Keratinocyte (primary cell): ENCODE measurements at places on chromosomes 6 and 20. TPM values are rescaled to one million over a fixed set of nuclear protein-coding genes. Genes with fewer than 3 reads are reported as not detected.

Gene C20orf202
- not detected in 3 replicates for polyA plus RNA-seq

Gene RAET1L
- 6.9 to 12.2 TPM (median 8.5 TPM) in 3 replicates for polyA plus RNA-seq

Gene COL9A3
- 2.7 to 4.8 TPM (median 3.6 TPM) in 3 replicates for polyA plus RNA-seq

Gene PREX1
- 0.10 to 0.74 TPM (median 0.22 TPM) in 3 replicates for polyA plus RNA-seq

Gene FRK
- 1.9 to 2.4 TPM (median 2.4 TPM) in 3 replicates for polyA plus RNA-seq

Gene VGLL2
- polyA plus RNA-seq, result not detected in 3 replicates

Gene PHACTR3
- polyA plus RNA-seq, result 1.4 to 3.0 TPM (median 2.6 TPM) in 3 replicates

Gene EPHA7
- not detected in 3 replicates for polyA plus RNA-seq

Gene PHACTR1
- polyA plus RNA-seq, result 0.22 to 0.97 TPM (median 0.57 TPM) in 3 replicates

DNA sequence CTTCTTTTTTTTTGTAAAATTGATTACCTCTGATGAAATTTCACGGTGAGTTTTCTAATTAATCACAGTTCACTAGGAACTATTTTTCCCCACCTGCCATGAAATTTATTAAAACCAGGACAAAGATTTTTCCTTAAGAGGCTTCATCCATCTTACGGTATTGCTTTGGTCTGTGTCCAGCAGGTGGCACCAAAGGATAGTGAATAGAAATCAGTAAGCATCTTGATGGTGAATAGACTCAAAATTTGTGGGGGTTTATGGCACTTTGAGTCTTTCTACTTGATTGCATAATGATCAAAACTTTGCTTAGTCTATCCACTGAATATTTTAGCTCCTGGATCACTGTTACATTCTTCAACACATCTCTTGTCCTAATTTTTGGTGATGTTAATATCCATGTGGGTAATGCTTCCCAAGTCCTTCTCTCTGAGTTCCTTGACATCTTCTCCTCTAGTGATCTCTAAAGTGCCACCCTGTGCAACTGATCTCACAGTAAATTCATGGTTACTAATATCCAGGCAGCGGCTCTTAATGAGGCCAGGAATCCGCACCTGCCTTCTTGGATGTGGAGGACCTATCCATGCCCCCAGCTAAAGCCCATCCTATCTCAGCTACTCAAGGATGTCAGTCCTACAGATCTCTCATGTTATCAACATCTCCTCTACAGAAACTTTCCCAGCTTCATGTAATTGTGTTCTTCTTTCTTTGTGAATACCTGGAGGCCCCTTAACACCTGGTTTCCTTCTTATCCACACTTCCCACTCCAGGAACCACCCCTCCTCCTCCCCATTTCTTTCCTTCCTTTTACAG, 54.5 kb downstream of the STMND1 start:
- peak; percentile 44 for DNase-seq

DNA sequence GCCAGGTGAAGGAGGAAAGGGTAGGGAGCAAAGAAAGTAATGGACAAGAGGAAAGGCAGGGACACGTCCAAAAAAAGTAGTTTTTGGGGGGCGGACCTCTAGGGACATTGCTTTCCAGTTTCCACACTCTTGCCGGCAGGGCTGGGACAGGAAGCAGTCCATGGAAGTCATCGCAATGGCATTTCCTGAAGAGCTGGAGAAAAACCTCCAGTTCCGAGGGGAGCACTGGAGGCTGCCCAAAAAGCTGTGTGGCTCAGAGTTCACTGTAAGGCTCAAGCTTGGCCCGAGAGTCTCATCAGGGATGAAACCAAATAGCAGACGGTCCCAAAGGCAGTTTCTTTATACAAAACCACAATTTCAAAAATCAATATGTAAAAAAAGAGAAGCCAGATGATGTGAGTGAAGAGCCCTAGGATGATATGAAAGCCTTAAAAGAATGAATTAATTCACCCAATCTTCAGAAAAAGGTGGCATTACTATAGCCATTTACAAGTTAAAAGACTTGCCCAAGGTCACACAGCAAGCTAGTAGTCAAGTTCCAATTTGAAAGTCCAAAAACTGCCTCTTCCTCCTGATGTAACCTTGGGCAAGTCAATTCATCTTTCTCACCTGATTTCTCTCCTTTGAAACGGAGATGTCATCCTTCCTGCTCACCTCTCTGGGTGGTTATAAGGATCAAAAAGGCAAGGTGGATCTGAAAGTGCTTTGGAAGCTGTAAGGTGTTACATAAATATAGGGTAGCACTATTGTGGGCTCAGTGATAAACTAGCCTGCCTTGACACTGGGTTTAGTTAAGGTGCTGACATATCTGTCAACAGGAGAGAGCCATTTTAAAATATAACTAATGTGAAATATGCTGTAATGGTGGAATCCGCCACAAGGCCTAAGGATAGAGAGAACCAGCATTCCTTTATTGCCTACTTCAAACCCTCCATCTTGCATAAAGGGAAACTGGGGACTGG, 9.1 kb downstream of the BCL2L1 start:
- DNase-seq, result no peak

GRCh38 chr6:168637834-168638233, 196.8 kb downstream of the SMOC2 start:
- DNase-seq, result no peak

GRCh38 chr6:138518054-138518453, 18.8 kb upstream of the NHSL1 start:
- DNase-seq, result no peak

DNA sequence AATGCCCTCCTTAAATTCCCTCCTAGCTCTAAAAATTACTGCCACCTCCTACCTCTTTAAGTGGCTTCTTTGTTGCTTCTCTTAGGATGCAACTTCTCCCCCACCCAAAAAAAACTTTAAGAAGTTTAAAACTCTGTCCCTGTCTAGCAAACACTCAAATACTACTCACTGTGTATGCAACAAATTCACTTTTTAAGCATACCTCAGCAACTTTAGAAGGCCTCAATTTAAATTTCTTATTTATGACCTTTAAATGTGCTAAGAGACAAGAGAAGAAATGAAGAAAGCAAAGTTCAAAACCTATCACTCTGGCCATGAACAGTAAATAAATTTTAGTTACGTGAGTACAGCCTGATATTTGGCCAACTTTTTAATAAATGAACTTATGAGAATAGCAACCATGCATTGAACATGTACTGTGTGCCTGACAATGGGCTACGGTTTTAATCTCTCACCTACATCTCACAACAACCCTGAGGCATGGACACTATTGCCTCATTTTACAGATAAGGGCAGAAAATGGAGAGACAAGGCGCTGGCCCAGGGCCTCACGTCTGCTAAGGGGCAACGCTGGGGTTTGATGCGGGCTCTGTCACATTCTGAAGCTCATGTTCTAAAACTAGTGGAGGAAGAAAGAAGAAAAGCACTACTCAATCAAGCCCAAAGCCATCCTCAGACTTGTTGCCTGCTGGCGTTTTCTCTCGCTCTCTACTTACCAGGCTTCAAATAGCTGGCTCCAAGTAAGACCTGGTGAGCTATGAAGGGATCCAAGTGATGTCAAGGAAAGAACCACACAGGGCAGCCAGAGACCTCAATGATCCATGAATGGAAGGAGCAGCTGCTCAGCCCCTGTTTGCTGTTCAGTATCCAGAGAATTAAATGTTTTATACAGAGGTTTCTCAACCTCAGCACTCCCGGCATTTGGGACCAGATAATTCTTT, 99.8 kb downstream of the TBC1D7 start:
- no peak for DNase-seq

DNA sequence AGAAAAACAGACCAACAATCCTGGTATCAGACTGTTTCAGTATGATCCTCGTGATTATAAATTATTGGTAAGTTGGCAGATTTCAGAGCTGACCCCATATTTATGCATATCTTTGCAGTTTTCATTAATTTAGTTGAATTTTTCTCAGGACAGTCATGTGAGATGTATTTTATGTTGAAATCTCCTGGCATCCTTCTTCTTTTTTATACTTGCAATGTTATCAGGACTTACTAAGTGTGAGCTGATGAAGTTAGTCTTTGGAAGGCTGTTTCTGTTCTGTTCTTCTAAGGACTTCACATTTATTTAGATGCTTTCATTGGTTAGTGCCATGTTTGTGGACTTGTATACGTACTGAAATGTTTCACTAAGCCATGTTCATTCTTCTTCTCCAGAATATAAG, 17.2 kb downstream of the SMPDL3A start:
- DNase-seq, result no peak

GRCh38 chr6:4280707-4281106, 145.3 kb upstream of the ECI2 start:
- peak; percentile 87 for DNase-seq

DNA sequence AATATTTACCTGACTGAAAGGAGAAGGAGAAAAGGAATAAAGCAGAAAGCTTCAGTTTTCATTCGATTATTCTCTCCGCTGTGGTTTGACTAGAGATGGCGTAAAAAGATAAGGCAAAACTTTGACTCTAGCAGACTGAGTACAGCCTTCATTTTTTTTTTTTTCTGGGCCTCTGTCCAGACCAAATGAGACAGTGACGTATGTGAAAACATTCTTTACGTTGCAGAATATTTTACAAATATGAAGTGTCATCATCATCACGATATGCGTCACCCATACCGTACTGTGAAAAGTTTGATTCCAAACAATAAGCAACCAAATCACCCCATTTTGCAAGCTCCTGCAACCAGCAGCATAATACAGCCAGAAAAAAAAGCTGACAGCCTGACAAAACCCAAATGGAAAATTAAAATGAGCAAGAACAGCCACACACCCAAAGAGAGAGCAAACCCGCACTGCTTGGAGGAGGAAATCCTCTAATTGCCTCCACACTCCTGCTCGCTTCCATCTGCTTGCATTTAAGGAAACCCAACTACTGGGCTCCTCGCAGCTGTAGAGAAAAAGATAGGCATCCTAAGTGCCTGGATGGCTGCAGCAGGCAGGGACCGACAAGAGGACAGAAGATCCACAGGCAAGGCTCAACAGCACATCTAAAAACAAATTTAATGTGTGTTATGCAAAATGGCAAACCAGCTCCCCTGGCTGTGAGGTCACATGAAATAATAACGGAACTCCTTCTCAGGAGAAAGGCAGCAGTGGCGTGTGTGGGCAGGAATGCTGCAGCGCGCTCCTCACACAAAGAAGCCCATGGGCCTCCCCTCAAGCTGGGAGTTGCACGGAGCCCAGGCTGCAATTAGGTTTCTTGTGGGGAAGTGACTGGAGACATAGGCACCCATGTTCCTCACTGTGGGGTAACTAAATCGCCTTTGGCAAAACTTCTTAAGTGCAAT, 113.1 kb downstream of the FYN start:
- no peak for DNase-seq

GRCh38 chr20:14700639-14700960, 363.2 kb upstream of the FLRT3 start:
- no peak for DNase-seq

- no peak for DNase-seq
Measured at GRCh38 chr6:108502832-108503231, 57.9 kb upstream of the FOXO3 start.

DNA sequence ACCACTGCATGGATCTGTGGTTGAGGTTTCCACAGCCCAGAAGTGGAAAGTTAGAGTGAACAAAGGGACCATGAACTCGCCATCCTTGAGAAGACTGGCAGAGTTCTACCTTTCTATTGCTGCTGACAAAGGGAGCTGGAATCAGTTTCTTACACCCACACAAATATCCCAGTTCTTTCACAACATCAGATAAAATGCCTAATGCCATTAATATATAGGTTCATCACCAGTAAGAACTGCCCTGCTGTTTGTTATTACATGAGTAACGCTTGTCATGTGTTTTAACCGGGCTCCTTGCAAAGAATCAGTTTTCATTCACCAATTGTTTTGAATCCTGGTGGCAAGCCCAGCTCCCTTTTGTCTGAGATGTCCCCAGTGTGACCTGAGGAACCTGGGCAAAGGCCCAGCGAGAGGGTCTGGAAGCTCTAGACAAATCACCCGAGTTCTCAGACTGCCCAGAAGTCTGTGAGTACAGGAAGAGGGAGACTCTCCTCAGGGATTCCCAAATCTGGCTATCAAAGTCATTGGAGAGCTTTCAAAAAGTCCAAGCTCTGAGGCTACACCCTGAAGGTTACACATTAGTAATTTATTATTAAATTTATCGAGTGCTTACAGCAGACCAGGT, 7.5 kb upstream of the CD164 start:
- no peak for DNase-seq
